Eye (tissue), 1 donor: ENCODE measurements at places on chromosomes 7 and 10.
A peak's percentile ranks its signal among the peaks of the same experiment; 100 is the strongest.

GRCh38 chr7:30448461-30449189 lies 30.0 kb downstream of the NOD1 start:
- DNase-seq = no peak

- no peak for DNase-seq
Measured at GRCh38 chr7:41156268-41156667, 546.6 kb downstream of the INHBA start.

DNA sequence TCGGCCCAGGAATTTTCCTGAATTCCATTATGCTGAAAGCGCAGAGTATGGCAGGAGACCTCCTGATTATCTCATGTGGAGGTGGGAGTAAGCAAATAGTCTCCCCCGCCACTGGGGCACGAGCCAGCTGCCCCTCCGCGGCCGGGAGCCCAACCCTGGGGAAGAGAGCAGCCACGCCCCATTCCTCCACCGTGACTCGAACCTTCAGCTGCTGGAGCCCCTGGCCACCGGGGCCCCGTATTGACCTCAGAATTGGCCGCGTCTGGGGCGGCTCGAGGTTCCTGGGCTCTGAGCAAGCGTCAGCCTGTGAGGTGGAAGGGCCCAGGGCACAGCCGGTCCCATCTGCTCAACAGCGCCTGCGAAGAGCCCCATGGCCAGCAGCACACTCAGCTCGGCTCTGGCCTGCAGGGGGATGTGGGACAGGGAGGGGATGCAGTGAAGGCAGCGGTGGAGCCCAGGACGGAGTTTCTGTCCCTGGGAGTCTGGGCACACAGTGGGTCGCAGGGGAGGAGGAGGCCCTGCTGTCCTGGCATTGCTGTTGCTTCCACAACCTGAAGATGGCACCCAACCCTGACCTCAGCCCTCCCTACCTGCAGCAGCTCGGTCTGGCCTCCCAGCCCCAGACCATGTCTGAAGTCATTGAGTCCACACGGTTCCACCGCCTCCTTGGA lies 97.8 kb downstream of the CHST15 start:
- DNase-seq = peak; percentile 74

DNA sequence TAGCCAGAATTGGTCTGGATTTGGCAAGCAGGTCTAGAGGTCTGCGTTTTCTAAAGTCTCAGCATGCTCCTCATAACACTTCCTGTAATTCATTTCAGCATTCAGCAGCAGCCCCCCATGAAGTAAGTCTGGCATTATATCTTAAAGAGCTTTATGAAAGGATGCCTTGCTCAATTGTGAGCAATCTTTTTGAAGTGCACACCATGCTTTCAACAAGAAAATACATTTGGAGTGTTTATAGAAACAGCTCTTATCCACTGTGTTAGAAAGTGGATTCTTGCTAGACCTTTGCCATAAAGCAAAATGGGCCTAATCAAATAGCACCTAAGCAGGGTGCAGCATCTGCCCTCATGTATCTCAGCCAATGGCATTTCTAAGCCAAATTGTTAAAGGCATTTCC lies 378.0 kb upstream of the AKR1E2 start:
- no peak for DNase-seq

DNA sequence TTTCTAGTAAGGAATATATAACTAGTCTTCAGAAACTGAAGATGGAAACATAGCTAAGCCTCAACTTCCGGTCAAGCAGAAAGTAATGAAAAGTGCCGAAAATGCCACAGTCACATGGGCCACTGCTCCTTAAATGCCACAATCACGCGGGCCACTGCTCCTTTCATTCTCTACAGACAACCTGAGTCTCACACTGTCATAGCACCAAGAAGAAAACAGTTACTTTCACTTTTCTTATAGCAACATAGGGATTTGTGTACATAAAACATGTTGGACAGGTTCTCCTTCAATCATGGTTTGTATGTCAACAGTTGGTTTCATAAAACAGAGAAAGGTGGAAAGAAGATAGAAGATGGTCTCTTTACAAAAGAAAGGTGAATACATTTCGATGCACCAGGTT lies 48.6 kb upstream of the NOBOX start:
- DNase-seq = peak; percentile 22

- DNase-seq = no peak
Measured at GRCh38 chr10:95663496-95663895, 7.0 kb upstream of the ALDH18A1 start.

DNA sequence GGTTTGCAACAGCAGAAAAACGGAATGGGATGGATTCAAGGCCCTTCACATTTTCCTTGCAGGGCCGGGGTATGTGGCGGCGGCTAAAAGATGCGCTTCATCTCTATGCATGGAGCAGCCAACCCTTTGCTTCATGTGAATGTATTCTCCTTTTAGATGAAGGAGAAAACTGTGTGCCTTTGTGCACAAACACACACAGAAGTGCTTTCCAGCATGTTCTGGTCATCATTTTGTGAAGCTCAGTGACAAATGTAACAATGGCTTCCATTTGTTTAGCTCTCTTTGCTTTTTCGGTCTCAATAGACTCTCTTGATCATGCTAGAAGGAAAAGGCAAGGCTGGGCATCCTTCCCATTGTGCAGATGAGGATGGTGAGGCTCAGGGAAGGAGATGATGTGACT lies 161.7 kb upstream of the MKI67 start:
- no peak for DNase-seq

DNA sequence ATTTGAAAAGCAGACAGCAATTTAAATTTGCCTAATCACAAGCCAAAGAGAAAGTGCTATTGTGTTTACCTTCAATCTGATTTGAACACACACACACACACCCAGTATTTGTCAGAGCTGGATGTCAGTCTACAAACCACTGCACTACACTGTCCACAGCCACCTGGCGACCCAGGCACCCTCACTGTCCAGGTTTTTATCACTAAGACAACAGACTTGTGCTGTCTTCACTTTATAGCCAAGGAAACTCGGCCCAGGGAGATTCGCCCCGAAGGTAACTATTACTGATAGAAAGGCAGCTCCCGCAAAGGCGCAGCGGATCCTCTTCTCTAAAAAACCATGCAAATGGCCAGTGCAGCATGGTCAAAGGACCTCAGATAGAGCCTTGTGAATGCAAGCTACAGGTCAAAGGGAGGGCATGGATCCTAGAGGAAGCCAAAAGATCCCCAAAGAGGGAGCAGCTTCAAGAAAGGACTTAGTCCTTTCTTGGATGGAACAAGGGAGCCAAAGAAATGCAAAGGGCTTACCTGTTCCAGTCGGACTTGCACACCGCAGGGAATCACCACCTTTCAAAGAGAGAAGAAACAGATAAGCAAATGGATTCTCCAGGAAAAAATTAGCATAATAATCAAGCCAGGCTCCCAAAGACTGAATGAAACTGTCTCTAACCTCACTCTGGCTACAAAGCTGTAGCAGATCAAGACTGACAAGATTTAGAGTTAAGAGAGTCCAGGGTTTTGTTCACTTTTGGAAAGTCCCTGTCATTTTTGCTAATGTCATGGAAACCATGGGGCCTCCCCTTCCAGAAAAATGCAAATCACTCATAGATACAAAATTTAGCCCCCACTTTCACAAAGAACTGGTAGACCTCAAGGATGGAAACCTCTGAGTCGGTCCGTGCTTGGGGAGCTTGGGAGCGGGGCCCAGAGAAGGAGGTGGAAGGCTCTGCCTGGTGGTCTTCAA lies 101.1 kb downstream of the TNS3 start:
- DNase-seq = no peak

- DNase-seq = no peak
Measured at GRCh38 chr7:4814433-4814832, 39.0 kb downstream of the AP5Z1 start.

DNA sequence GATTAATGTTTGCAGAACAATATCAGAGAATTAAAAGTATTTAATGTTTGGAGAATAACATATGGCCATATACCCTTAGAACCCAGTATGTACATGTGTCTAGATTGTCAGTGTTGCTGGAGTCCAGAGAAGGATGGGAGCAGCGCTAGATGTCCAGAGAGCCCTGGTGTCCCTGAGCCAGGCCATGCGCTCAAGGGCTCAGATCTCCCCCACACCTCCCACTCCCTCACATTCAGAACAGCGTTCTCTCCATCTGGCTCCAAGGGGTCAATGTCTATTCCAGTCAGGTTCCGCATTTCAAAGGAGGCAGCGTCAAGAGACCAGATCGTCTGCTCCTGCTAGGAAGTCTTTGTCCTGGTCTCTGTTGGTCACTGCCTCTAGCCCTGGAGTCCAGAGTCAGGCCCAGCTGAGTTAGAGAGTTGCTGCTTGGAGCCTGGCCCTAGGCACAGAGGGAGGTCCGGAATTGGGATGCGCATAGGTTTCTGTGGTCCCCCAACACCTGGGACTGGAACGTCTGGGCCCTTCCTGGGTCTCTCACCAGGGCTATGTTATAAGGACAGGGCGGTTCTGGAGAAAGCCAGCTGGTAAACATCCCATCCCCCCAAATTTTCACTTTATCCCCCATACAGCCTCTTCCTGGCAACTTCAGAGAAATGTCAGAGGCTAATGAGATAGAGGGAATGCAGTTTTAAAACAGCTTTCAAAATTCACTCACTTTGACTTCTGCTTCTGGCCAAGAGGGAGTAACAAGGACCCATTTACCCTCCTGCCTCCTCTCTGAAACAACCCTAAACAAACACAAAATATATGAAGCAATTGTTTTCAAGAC lies 6.5 kb upstream of the WDR86 start:
- DNase-seq = no peak

DNA sequence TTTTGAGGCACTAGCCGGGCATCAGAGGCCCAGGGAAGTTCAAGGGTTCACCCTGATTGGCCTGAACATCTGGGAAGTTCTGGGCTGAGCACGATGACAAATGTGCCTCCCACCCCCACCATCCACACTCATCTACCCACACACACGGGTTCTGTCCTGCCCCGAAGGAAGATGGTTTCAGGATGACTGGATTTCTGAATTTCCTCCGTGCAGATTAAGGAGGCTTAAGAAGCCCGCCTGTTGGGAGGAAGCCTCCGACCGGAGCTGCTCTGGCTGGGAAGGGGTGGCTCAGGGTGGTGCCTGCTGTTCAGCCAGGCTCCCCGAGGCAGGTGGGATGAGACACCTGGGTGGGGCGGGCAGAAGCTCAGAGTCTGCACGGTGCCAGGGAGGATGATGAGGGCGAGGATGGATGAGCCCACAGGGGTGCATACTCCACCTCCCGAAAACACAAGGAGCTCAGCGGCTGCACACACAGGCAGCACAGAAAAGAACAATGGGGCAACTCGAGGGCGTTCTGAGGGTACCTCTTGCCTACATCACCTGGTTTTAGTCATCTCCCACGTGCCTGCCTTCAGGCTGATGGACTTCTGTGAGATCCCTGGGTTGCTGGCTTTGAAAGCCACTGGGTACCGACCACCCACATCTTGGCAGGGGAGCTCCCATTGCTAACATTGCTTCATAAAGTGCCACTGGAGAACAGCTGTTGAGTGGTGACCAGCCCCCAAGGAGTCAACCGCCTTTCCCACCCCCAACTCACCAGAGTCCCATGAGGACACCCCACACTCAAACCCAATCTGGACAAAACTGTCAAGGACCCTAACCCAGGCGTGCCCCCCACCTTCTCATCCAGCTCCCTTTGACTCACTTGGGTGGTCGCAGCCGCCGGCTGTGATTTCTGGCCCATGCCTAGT lies 41.2 kb downstream of the CALML3 start:
- no peak for DNase-seq

GRCh38 chr7:143382126-143382790 lies 1.1 kb downstream of the ZYX start:
- DNase-seq = no peak

GRCh38 chr10:6543431-6544005 lies 36.6 kb downstream of the PRKCQ start:
- DNase-seq = no peak

DNA sequence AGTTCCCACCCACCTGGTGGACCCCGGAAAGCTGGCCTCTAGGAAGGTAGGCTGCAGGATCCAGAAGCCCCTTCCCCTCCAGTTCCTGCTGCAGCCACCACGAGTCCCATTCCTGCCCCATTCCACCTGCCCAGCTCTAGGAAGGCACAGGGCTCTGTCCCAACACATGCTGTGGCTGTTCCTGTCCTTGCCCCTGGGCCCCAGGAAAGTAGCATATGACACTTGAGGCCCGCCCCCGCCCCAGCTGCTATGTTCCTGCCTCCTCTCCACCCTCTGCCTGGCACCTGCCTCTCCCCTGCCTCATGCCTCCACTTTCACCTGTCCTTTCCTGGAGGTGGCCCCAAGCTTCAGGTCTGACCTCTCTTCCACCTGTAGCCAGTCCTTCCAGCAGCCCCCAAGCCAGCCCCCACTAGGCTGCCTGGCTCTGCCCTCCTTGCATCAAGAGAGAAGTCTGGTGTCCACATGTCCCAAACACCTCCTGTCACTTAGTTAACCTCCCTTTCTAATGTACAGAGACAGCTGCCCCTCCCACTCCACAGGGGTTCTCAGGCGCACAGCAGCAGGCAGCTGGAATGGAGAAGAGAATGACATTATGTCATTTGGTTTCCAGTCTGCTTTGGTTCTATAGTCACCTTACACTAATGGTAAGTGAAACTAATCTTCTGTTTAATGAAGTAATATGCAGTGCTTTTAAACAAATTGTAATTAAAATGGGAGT lies 22.7 kb downstream of the YKT6 start:
- peak; percentile 91 for DNase-seq

DNA sequence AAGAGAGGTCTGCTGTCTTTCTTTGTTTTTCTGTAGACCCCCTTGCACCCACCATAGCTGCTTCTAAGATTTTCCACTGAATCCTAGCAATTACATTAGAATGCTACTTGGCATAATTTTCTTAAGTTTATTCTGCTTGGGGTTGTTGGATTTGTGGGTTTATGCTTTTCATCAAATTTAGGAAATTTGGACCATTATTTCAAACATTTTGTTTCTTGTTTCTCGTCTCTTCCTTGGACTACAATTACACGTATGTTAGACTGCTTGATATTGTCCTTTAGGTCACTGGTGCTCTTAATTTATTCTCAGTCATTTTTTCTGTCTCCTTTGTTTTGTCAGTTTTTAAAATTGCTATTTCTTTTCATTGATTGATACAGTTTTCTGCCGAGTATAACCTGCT lies 65.8 kb downstream of the FANK1 start:
- no peak for DNase-seq

DNA sequence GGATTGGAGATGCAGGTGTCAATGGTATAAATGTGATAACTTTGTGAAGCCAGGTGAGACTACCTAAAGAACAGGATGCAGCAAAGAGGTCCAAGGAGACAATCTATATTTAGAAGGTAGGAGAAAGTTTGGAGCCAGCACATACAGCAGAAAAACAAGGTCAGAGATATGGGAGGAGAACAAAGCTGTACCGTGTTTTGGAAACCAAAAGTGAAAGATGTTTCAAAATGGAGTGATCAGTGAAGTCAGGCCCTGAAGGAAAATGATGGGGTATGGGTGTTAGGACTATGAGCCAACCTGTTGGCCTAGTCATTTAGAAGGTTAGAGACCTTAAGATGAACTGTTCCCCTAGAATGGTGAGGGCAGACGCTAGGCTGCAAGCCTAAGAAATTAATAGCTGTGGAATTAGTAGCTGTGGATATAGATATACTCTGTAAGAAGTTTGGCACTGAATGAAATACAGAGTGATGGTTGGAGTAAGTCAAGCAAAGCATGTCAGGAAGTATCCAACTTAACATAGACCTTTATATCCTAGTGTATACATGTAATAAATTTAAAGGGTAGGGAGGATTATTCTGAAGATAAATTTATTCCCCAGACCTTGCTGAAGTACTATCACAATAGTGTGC lies 149.8 kb upstream of the WNT16 start:
- no peak for DNase-seq

- no peak for DNase-seq
Measured at GRCh38 chr7:89661876-89662275, 492.4 kb upstream of the STEAP1 start.
